ENCODE measurements at places on chromosomes 1 and 21.

- DNase-seq: no peak
Observed at GRCh38 chr1:32825181-32825580, 7.7 kb downstream of the S100PBP start.

DNA sequence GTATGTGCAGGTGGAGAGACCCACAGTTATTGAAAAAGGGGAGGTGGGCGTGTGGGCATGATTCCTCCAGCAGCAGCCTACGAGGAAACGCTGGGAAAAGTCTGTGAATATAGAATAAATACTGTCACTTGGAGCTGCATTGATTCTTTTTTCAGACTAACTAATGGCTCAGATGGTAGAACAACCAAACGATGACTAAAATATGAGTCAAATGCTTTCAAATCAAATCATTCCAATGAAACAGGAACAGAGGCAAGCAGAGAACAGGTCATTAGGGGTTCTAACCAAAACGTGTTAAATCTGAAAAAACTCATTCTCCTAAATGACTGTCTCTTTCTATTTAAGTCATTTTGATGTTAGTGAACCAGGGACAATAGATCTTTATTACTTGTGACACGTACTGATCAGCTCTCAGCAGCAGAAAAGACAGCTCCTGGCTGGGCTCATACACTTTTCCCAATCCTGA is 35.1 kb upstream of the SEC16B start:
- no peak for DNase-seq

- DNase-seq: peak; percentile 84
Observed at GRCh38 chr1:41387667-41388091, 26.4 kb downstream of the FOXO6 start.

DNA sequence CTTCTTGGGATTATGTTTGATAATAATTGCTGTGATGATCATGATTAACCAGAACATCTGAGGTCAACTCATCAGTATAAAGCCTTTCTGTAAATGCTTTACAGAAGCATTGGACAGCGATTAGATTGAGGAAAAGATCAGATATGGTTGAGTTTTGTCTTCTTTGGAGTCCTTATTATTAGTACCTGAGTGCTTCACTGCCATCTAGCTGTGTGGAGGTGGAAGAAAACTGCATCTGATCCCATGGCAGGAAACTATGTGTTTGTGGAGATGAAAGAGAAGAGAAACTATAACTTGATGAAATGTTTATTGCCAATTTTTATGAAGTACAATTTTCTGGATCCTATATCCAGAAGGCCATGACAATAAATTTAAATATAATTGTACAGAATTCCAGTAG is 11.4 kb downstream of the FLG2 start:
- no peak for DNase-seq

DNA sequence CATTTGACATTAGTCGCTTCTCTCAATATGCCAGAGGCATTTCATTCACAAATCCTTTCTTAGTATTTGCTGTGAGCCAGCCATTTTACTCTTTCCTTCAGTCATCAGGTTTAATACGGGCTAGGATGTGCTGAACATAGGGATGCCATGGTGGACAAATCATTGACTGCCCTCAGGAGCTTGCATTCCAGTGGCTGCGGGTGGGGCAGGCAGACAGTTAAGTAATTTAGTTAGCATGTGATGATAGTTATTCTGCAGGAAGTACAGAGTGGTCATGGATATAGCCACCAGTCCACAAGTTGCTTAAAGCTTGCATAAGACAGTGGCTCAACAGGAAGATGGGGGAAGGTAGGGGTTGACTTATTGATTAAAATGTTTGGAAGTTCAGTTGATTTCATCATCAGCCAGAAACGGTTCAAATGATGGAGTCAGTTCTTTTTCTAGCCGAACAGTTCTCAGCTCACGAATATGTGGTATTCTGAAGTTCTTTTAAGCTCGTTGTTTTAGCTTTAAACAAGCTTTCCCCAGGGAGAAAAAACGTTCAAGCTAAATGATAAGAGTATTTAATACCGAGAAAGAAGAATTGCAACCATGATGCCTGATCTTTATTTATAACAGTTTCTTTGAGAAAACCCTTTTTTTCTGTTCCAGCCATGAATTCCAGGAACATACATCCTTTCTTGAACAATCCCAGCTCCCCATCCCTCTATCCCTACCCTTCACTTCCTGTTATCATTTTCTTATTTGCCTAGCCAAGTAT is 1.4 kb downstream of the SLC22A15 start:
- DNase-seq: no peak

- DNase-seq: no peak
Observed at GRCh38 chr1:194394676-194395075, 1208.3 kb upstream of the B3GALT2 start.

DNA sequence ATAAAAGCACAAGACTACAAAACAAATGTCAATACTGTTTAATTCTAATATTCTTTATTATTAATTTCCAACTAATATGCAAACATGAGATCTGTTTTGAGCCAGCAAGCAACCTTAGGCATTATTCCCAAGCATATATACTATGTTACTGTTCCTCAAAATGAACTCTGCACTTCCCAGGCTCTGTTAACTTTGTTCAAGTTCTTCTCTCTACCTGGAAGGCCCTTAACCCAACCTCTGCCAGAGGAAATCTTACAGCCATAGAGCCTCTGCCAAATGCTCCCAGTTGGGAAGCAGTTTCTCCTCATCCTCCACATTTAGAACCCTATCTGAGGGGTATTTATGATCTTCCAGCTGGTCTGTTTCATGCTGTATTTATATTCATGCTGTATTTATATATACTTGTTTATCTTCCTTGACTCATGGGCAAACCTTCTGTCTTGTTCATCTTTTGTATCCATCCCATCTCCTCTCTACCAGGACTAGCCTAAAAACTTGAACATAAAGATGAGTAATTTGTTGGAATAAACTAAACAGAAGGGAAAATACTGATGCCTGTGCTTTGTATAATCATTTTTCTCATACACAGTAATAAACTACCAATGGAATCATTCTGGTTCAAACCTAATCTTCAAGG is 5.3 kb downstream of the IVNS1ABP start:
- no peak for DNase-seq

GRCh38 chr1:167301355-167301754 is 80.7 kb downstream of the POU2F1 start:
- peak; percentile 11 for DNase-seq

DNA sequence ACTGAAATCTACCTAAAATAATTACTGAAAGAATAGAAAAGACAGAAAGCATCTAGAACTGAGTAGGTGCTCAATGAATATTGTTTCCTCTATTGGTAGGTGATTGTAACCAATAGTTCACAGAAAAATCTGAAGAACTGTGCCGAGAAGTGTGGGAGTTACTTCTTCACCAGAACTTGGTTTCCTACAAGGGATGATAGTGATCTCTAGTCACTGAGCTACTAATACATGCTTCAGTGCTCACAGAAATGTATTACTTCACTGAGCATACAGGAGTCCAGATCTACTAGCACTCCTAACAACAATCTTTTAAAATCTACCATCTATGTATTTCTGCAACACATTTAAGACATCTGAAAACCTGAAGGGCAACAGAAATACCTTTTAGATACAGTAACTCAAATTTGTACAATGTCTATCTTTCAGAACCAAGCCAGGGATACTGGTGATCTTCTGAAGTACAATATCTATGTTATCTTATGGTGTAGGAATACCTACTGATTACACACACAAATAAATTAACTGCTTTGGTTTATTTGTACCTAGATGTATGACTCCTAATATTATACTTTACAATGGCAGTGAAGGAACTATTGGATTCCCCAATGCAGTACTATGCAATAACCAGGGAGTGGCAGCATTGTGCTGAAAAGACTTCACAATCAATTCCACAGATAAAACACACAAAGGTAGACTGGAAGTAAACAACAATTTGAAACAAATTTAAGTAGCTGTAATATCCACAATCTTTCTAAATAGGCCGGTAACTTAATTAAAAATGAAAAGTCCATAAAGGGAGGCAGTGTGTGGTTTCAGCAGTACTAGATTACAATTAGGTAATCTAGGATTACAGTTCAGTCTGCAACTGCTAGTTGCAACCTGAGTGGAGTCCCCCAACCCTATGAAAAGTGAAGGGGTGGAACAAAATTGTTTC is 243.0 kb downstream of the SLC45A1 start:
- peak; percentile 32 for DNase-seq

GRCh38 chr1:162905174-162906158 is 44.5 kb upstream of the CCDC190 start:
- DNase-seq: peak; percentile 33

DNA sequence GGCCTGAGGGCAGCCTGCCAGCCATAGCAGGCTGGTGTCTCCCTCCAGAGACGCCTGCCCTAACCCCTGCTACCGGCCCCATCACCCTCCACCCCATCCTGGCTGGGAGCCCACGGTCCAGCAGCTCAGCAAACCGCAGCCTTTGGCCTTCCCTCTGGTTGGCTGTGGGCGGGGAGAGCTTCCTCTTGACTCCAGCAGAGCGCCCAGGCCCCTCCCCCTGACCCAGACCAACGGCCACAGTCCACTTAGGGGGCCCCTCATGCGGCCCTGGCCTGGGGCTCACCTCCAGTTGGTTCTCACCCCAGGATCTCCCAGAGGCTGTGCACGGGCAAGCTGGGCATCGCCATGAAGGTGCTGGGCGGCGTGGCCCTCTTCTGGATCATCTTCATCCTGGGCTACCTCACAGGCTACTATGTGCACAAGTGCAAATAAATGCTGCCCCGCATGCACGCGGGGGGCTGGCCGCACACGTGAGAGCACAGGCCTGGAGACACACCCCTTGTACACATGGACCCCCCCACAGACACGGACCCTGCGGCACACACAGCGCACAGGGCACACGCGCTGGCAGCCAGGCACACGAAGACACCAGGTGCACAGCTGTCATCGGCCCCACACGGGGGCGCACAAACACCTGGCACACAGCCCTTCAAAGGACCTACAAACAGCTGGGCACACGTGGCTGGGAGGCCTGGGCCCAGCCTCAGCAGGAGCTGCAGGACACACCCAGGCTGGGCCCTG is 3.1 kb downstream of the SMIM1 start:
- peak; percentile 68 for DNase-seq

DNA sequence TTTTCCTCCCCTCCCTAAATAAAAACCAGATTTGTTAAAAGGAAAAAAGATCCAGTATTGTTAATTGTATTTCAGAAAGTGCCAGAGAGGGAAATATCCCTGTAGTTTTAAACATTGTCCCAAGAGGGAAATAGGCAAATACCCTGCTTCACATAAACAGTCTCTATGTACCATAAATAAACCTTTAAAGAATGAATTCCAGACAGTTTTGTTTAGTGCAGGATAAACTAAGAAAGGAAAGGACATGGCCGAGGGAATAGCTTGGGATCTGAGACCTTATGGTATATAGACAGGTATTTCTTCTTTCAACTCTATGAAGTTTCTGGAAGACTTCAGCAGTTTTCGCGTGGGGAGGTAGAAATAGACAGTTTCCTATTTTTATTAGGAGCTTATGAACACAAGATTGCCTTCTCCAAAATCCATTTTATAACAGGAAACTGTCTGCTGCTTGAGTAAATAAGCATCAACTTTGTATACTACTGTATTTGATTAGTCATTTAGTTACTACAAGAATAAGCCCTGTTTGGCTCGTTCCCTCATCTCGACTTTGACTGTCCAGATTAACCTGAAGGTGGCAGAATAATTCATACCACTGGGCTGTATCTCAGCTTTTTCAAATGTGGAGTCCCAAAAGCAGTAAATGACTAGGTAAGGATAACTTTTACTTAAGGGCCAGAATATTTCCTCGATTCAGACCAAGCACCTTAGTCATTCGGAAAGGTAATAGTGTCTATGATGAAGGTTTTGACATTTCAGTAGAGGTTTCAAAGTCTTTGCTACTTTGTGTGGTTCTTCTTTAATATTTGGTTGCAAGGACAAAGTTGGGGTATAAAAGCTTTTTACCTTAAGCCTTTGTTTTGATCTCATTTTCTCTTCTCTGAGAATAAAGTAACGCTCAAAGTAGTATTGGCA is 177.5 kb downstream of the VPS13D start:
- DNase-seq: no peak

DNA sequence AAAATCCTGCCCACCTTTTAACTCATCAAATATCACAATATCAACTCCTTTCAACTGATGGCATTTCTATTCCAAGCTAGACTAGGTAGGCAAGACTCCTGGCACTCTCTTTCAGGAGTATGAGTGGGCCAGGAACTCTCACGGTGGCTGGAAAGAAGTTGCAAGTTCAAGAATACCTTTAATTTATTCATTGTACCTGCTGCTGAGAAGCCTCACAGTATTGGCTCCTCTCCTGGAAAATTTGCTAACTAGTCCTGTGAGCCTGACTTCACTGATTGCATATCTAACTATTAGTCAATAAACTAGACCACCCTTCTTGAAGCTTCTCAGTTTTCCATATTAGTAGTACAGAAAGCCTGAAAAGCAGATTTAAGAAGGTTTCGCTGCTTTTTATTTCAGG is 120.2 kb downstream of the DUSP10 start:
- no peak for DNase-seq

- no peak for DNase-seq
Observed at GRCh38 chr1:169260478-169261151, 107.0 kb downstream of the NME7 start.

GRCh38 chr1:115732316-115732715 is 36.2 kb downstream of the CASQ2 start:
- DNase-seq: no peak

DNA sequence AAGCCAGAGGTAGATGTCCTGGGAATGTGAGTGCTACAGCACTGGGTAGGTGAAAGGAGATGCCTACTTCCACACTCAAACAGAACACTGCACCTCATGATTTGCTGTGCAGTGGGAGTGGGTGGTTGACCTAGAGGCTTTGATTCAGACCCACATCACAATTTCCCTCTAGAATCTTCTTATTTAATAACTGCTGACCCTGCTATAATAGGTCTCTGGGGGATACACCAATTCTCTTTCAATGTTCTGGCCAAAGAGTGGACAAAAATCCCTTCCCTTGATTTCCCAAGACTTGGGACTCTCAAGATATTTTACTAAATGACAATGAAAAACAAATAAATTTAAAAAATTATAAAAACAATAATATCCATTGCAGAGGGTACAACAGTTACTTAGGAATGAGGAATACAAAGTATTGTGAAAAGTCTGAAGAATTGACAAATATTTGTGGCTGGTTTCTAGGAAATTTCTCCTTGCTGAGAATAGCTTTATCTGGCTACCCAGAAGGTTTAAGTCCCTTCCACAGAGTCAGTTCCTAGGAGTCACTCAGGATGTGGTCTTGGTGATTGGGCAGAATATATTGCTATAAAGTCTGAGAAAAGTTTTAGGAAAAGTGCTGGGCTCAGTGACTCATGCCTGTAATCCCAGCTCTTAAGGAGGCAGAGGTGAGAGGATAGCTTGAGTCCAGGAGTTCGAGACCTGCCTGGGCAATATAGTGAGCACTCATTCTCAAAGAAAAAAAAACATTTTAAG is 2.4 kb upstream of the FCGR2A start:
- no peak for DNase-seq

DNA sequence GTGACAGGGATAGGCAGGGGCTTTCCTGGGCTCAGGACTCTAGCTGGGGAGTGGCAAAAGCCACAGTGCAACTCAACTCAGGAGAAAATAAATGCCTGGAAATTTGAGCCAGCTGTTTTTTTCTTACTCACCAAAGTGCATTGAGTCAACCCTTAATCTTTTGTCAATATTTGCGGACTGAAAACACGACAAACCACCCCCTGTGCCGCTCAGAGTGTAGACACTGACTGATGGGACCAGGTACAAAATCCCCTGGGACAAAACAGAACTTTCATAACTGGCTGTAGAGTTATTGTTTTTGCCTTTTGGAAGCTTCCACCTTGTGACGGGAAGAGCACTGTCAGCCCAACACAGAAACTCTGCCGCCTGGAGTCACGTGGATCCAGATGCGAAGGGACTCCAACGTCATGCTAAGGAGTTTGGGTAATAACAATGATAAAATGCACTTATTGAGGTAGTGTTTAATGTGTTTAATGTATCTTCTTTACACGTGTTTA is 164.6 kb downstream of the PLPP3 start:
- DNase-seq: no peak
